ENCODE measurements at places on chromosomes 2 and 18.

GRCh38 chr2:212995920-212996319, 155.5 kb downstream of the IKZF2 start:
- peak; percentile 50 for DNase-seq

GRCh38 chr2:240911641-240912265, 5.6 kb downstream of the CROCC2 start:
- no peak for DNase-seq

DNA sequence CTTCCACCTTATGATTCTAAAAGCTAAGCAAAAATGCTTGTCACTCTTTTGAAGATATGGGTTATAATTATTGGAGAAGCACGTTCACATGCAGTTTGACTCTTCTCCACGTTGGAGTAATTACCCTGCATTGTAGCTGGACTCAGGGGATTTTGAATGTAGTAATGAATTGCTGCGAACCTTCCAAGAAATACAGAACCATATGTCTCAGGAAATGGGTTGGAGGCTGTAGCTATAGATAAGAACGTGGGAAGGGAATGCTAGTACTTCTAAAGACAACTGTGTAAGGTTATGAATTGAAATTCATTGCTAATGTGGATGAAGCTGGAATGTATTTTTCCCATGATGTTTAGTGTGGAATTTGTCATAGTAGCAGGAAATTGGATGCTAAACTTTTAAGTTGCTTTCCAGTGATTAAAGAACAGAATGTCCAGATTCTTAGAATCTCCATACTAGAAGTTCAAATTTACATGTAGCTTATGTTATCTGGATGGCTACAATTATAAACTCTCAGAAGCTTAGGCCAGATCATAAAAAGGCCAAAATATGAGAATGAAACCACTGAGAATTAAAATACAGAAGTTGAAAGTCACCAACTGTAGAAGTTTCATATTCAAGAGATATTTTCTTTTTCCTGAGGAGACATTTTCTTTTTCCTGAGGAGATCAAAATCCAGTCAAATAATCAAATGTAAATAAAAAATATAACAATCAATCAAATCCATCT, 27.3 kb upstream of the SPOPL start:
- peak; percentile 30 for DNase-seq

DNA sequence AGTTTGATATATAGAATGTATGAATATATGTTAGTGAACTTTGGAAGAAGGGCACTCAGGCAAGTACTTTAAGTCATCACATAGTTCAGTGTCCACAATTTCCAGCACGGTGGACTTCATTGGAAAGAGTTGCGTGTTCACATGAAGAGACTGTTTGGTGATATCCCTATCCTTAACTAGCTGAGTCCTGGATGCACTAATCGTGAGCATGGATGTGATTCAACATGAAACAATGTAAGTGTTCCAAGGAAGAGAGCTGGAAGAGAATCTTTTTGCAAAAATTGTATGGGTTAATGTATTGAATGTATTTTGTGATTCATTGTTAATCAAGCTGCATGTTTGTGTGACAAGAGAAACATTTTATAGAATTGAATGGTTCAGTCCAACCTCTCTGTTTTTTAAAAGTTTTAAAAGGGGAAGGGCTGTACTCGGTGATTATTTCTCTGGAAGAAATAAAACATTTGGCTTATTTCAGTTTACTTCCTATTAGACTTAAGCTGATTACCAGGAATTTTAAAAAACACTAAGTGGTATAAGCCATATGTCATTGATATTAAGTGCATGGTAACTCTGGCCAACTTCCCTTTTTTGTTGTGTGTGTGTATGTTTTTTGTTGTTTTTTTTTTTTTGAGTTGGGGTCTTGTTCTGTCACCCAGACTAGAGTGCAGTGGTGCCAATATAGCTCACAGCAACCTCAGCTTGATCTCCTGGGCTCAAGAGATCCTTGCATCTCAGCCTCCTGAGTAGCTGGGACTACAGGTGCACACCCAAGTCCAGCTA, 8.6 kb downstream of the XRCC5 start:
- no peak for DNase-seq

DNA sequence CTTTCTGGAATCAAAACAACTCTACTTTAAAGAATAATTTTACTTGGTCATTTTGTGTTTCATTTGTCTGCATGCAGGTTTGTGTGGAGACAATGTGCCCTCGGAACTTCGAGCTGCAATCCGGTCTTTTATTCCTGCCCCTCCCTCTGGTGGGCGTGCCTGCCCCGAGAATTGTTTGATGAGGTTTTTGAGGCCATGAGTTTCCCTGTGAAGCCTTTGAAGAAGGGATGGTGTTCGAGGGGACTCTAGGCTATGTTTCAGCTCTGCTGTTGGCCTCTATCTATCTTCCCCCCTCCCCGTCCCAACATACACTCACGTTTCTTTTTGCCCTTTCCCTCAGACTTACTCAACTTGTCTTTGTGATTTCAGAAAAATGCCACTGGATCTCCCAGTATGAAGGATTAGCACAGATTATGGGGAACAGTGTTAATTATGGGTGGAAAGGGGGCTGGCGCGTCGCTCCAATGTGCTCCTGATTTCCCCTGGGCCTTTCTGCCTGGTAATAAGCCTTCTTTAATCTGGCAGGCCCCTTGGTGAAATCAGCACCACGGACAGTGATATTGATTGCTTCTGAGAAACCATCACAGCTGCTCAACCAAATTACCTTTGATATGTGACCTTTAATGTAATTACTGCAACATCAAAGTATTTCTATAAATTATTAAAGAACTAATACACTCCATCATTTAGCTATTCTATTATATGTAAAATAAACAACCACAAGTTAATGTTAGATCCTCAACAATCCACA, 82.2 kb downstream of the CELF4 start:
- peak; percentile 28 for DNase-seq
